CD8-positive, alpha-beta memory T cell (primary cell): ENCODE measurements at places on chromosomes 1 and 21.
A peak's percentile ranks its signal among the peaks of the same experiment; 100 is the strongest.

DNA sequence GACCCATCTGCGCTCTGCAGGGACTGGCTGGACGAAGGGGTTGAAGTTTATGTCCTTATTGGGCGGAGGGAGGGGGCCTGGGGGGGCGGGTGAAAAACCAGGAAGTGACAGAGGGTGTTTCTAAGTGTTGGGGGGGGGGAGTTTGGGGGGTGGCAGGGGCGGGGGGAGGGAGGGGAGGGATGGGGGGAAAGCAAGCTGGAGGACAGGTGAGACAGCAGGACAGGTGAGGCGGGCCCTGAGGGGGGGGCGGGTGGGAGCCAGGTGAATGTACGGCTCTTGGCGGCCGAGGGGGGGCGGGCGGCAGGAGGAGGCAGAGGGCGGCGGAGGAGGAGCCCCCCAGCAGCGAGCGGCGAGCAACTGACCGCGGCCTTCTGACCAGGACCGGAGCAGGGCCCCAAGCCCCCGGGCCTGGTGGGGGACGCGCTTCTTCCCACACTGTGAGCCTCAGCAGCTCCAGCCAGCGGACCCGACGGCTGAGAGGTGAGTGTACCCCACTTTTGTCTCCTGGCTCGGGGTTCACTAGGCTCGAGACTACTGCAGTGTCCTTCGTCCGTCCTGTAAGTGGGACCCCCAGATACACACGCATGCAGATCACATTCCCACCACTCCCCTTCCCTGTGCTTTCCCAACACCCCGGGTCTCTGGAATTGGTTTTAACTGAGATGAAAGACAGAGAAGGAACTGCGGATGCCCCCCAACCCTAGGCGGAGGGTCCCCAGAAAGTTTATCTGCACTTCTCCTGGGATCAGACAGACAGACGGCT lies at the start of gene ZBTB7B:
TSS of gene ZBTB7B (plus strand) at position 339 of the 763 bp plus-strand sequence. CDS start 11,859 bp downstream, outside the sequence.
- no peak for DNase-seq

DNA sequence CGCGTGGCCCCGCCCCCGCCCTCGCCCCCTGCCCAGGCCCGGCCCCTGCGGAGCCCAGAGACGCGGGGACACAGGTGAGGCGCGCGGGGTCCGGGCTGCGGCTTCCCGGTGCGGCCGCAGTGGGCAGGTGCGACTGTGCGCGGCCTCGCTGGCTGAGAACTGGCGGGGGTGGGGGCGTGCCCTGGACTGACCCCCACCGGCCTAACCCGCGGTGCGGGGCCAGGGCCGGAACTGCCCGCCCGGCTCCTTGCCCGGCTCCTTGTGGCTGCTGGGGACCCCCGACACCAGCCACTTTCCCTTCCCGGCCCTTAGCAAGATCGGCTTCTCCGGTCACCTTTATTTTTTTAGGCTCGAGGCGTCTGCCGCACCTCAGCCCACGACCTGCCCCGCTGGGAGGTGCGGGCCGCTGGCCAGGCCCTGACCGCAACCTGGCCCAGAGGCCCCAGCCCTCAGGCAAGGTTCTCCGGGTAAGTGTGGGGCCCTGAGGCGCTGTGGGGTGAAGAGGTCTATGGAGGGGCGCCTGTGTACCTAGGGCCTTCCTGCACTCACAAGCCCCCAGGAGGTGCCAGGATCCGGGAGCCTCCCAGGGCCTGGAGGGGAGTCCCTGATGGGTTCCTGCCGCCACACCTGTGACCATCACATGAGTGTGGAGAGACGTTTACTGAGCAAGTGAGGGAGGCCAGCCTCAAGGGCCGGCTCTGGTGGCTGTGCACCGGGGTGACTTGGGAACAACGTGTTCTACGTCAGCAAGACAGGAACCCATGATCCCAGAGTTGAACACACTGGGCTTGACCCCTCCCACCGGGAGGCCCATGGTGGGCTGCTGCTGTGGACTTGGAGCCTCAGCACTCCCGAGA lies at the start of gene SMIM1:
TSS of gene SMIM1 (plus strand) at position 35 of the 857 bp plus-strand sequence. CDS start 2,625 bp downstream, outside the sequence.
- DNase-seq, result no peak

DNA sequence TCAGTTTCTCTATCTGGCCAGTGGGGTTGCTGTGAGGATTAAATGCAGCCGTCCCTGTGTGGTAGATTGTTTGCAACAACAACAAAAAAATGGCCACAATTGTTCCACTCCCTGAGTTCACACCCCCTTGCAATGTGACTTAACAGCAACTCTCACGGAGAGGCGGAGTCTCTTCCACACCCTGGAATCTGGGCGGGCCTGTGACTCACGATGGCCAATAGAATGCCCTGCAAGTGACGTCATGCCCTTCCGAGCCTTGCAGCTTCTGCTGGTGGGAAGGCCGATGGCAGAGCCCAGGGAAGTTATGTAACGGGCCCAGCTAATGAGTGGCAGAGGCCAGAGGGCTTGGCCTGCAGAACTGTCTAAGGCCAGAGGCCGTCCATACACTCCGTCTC lies 87.9 kb downstream of the RIPK4 start:
- DNase-seq, result no peak

GRCh38 chr1:67685067-67685557 lies at the start of gene GADD45A:
TSS of gene GADD45A (plus strand) at chr1:67685201. CDS start at chr1:67685495, 294 bp downstream.
- DNase-seq, result peak; percentile 95

- no peak for DNase-seq
These were observed 129.8 kb downstream of the TBX19 start for GRCh38 chr1:168410464-168410863.

DNA sequence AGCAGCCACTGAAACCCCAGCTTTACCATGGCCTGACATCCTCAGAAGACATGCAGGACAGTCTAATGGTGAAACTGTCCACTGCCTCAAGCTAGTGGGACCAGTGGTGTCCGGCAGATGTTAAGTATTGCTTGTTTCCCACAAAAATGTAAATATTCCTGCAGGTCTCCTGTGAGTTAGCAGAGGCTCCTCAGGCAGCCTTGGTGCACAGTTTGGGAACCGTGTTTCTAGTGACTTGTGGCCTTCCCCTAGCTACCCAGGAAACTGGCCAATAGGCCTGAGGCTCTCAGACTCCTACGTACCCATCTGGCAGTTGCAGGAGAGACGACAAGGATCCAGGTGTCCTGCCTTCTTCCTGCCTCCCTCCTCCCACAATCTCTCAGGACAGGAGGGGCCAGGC lies 142.4 kb downstream of the CAMTA1 start:
- no peak for DNase-seq

DNA sequence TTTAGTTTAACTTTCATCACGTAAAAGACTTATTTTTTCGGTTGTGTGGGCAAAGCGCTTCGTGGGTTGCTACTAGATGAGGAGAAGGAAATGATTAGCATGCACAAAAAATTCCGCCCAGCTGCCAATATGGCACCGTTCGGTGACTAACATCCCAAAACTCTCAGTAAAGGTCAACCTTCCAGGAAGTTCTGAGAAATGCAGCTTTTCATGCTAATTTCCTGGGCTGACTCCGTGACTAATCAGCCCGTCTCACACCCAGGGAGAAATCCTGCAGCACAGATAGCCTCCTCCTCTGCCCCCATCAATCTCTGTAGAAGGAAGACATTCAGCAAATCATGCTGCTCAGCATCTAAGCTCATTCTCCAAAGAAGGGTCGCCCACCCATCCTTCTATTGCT lies 34.1 kb downstream of the TMCO4 start:
- DNase-seq, result no peak

DNA sequence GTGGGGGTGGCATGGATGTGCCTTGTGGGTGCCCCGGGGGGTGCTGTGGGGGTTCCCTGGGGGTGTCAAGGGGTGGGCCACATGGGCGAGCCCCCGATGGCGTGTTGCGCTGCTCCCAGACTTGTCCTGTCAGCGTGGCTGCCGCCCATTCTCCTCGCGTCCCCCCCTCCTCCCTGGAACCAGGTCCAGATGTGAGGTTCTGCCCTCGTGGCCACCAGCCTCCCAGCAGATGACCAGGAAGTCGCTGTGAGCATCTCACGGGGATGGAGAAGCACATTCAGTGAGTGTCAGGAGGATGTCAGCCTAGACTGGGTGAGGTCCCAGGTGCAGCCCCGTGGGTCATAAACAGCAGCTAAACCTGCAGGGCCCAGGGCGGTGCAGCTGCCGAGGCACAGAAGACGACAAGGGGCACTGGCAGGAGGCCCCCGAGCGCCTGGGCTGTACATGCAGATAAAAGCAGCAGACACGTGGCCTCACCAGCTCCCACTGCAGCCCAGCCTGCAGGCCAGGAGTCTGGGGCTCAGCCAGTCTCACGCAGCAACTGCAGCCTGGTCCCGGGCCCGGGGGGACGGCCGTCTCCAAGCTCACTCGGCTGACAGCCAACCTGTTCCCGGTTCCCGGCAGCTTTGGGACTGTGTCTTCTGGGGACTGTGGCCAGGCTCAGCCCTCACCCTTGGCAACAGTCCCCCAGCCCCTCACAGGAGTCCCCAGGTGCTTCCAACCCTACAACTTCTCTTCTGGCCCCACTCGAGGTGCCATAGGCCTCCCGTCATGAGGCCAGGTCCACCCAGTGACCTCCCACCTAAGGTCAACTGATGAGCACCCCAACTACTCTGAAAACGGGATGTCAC lies 17.5 kb upstream of the COL6A2 start:
- DNase-seq, result peak; percentile 42

DNA sequence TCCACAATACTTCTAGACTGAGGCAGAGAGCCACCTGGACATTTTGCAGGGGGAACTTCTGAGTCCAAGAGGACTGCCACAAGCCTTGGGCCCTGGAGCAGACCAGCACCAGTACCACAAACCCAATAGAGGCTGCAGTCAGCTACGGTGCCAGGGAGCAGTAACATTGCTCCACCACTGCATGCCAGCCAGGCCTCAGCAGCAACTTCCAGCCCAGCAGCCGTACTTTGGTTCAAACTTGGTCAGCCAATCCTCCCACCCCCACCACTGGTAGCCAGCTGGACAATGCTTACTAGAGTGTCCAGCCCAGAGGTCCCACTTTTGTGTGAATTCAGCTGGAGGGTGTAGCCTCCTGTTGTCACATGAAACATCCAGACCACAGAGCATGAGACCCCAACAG lies 107.4 kb downstream of the SLC5A9 start:
- no peak for DNase-seq

DNA sequence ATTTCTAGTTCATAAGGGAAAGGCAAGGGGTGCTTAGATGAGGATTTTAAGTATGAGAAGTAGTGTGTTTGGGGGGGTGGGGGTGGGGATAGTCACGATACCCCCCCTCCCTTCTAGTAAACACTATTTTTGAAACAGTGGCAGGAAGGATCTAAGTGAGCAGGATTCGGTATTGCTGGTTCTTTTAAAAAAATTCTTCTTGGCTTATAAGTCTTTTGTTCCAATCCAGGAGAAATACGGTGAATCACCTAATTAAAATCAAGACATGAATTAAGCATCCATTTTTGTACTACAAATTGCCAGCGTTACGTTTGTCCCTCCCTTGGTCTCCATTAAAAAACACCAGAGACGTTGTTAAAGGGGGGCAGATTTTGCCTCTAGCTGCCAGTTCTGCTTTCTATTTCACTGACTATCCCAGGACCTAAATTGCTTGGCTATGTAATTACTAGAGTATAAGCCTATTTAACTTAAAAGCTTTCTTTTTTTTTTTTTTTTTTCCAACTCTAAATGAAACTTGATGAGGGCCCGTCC lies 911 bp downstream of the LMO4 start:
- DNase-seq, result no peak
